ENCODE measurements at places on chromosomes 1 and 21.

DNA sequence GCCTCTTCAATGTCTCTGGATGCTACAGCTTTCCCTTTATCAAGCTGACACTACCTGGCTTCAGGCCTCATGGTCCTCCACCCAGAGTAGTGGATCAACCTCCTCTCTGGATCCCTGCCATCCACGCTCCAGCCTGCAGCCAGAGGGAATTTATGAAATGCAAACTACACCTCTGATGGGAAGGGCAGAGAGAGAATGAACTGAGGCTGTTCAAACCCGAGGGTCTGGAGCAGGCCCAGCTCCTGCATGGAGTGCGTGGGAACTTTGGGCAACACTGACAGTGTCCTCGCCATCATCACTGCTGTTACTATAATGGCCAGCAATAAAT lies 157.8 kb downstream of the TRABD2B start:
- no peak for DNase-seq

DNA sequence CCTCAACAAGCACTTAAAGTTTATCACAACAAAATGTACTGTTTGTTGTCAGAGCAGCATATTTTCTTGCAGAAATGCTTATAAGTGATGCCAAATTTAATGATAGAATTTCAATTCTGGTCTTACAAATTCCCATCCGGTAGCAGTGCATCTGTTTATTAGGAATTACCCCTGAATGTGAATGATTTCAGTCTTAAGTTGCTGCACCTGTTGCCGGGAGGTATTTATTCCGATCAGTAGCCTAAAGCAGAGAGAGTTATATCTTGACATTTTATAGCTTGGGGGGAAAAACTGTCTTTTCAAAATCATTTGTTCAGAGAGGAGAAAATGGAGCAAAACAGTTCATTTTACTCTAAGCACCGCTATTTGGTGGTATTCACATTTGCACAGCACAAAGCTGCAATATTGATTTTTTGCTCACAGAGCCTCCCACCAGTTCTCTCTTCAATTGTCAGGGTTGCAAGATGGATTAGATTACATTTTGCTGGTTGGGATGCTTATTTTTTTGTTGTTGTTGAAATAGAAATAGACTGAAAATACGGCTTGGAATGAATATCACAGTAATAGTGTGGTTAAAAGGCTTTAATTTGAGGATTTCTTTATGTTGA lies 98.6 kb downstream of the ADGRL2 start:
- no peak for DNase-seq

DNA sequence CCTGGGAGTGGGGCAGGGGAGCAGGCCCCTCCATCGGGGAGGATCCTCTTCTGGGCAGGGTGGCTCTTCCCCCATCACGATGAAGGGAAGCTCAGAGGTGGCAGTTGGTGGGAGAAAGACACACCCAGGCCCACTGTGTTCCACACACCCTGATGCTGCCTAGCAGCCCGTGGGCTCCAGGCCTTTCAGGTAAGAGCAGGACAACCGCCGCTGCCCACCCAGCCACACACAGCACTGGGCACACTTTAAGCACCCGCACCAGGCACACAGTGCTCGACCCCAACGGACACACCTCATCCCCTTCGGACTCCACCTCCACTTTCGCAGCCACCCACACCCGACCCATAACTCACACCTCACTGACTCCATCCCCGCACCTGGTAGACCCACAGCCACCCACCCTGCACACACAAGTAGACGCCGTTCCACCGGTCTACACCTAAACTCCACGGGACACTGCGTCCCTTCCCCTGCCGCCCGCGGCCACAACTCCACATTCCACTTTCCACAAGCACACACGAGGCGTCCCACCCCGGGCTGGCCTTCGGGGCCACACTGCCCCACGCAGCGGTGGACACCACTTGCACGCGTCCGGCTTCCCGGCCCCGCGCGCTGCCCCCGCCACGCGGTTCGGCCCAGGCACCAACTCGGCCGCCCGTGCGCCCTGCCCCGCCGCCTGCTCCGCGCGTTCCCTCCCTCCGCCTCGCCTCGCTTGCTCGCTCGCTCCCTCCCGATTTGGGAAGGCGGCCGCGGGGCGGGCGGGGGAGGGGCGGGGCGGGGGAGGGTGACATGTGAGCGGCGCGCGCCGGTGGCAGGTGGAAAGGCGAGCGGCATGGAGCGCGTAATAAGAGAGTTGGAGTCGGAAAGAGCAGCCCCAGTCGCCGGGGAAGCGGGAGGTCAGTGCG lies at the start of gene KCNQ4:
Gene KCNQ4, plus strand, starts transcription at position 787 of the 905 bp plus-strand sequence. CDS start 307 bp downstream, outside the sequence.
- DNase-seq, result no peak

GRCh38 chr1:27026621-27027574 lies 14.2 kb upstream of the TENT5B start:
- no peak for DNase-seq

- no peak for DNase-seq
Measured at GRCh38 chr1:199550199-199551065, 477.1 kb upstream of the NR5A2 start.

GRCh38 chr21:45241357-45241756 lies 46.3 kb downstream of the POFUT2 start:
- no peak for DNase-seq

DNA sequence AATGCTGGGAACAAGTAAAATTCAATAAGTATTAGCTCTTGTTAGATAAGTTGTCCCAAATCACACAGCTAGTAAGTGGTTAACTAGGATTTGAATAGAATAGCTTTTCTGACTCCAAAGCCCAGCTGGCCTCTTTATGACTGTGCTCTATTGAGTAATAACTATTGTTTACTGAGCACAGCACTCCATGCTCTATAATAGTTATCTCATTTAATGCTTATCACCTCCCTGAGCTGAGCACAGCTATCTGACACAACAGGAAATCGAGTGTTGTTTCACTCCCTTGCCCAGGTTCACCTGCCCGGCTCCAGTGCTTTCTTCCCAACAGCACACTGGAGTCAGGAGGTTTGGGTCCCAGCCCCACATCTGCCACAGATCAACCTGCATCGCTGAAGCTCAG lies 38.8 kb upstream of the STMN1 start:
- DNase-seq, result no peak

DNA sequence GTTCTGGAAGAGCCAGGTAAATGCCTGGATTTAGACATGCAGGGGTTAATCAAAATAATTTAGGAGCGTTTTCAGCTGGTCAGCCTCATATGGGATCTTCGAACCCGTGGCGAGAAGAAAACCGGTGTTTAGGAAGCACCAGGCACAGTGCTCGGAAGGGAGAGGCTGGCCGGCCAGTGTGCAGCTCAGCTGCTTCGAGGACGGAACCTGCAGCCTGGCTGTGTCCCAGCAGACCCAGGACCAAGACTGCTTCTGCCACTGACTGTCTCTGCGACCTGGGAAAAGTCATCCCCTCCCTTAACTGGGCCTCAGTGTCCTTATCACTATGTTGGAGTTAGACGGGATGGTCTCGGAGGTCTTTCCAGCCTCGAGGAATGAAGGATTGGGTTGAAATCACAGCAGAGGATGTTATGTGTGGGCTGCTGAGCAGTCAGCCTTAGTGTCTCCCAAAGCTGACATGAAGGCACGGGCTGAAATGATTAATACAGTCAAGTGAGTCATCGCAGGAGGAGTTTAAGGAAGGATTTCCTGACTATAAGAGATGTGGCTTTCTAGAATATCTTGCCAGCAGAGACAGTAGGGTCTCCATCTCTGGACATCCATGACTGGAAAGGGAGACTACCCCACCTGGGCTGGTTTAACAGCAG lies 20.8 kb downstream of the PPFIA4 start:
- DNase-seq, result no peak

DNA sequence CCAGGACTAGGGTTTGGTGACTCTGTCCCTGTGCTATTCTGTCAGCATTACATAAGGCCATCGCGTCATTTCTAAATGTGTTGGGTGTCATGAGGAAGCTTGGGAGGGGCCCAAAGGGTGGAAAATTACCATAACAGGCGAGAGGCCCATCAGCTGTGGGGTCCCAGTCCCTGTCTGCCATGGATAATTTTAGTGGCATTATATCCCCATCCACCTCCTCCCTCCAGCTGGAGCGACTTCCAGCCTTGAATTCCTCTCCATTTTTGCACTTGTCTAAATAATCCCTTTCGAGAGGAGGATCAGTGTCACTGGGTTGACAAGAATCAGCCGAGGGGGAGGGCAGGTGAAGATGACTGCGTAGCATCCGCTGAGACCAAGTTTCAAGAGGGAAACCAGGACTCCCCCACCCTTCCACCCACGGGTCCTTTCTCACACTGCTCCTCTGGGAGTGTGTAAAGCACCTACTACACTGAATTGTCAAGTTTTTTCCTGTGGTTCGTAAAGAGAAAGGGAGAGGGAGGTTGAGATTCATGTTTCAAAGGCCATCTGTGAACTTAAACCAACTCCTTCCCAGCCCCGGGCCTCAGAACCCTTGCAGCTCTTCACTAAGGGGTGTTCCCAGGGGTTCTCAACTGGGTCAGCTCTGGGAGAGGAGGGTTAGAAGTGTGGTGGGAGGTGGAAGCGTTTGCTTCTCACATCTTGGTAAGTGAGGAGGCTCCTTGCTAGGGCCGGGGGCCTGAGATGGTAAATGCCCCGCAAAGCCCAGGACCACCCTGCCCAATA lies 29.2 kb downstream of the VASH2 start:
- no peak for DNase-seq

DNA sequence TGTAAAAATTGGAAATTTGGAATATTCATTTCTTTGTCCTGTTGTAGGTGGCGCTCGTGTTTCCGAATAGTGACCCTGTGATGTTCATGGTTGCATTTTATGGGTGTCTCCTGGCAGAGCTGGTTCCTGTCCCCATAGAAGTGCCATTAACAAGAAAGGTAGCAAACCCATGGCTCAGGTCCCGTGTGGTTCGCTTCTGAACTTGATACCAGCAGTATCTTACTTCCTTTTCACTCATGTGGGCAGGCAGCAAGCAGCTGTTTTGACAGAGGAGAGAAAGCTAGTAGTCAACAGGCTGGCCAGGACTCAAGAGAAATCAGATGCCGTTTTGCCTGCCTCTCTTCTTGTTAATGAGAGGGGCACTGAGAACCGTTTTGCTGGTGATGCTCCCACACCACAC lies 72.8 kb downstream of the S100B start:
- no peak for DNase-seq

DNA sequence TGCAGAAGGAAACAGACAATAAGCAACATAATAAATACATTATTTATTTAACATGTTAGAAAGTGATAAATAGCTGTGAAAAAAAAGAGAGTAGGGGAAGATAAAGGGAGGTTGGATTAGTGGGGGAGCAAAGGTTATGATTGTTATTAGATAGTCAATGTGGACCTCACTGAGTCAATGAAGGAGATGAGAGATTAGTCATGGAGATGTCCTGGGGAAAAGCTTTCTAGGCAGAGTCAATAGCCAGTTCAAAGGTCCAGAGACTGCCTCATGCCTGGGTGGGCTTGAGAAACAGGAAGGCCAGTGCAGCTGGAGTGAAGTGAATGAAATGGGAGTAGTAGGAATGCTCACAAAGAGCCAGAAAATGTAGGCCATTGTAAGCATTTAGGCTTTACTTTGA lies 187.1 kb upstream of the CACYBP start:
- no peak for DNase-seq

DNA sequence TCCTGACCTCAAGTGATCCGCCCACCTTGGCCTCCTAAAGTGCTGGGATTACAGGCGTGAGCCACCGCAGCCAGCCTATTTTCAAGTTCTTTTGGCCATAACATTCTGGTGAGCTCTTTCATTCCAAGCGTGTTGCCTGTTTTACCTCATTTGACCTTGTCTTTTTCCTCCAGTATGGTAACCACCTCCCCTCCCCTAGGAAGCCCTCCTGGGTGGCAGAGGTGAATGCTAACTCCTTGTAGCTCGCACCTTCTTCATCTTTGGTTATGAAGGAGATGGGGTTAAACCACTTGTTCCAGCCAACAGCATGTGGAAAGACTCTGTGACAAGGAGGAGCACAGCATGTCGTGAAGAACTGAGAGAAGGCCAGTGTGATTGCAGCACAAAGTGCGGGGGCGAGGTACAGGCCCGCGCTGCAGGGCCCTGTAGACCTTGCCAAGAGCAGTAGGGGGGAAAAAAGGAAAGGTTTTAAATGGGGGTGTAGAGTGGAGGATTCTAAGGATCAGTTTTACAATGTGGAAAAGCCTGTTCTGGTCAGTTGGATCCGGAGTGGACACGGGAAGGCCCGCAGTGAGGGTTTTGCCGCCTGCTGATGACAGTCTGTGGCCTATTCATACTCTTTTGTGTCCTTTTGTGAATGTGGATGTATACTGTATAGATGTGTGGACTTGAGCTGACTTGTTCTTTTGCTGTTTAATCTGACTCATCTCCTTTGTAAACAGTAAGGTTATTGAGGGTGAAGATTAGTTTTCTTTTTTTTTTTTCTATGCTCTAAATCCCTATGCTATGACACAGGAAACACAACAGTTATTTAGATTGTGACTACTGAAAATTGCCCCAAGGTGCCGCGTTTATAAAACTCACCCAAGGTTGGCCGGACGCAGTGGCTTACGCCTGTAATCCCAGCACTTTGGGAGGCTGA lies 7.5 kb upstream of the ZNF436 start:
- DNase-seq, result no peak

- DNase-seq, result no peak
Measured at GRCh38 chr1:2953688-2954285, 67.5 kb upstream of the ACTRT2 start.

DNA sequence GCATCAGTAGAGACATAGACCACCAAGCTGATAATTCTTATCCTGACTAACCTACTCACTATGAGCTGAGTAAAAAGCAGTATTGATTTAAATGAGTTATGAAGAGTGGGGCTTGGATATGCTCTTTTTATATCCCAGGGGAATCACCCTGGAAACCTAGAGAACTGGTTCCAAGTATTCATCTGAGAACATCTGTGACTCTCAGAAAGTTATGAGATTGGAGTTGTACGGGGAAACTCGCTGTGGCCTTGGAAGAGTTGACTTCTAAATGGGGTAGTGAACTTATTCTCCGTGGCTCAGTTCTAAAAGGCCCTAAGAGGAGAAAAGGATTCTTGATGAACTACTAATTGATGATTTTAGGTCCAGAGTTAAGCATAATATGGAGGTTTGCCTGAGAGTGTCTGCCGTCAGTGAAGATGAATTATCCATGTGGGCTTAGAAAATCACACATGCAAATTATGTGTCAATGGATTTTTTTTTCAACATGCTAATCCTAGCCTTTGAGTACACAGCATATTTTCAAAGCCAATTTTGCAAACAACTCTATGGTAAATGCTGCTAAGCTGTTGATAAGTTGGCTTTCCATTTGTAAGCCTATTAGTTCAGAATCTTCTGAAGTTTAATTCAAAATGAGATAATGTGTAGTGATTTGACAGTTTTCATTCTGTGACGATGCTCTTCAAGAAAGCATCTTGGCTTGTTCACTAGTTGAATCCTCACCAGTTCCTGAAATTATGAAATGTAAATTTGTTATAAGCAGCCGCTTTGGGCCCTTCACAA lies 122.7 kb downstream of the FGGY start:
- no peak for DNase-seq

Data from effector memory CD4-positive, alpha-beta T cell (primary cell).